ENCODE measurements at places on chromosomes 5 and 9.

GRCh38 chr9:125822160-125822559 lies 75.0 kb downstream of the PBX3 start:
- no peak for DNase-seq

DNA sequence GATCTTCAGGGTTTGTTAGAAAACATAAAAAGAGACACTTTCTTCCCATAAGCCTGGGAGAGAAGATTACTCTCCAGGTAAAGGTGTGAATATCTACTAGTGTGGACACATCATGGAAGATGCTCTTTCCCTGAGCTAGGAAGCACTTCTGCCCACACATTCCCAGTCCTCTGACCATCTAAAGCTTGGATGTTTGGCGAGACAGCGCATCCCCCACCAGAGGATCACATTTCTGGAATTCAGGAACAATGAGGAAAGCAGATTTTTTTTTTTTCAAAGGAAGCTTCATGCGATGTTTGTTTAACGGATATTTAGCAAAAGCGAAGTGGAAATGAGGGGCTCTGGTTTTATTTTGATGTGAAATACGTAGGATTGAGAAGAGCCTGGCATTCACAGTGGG lies 6.2 kb downstream of the SVEP1 start:
- no peak for DNase-seq

DNA sequence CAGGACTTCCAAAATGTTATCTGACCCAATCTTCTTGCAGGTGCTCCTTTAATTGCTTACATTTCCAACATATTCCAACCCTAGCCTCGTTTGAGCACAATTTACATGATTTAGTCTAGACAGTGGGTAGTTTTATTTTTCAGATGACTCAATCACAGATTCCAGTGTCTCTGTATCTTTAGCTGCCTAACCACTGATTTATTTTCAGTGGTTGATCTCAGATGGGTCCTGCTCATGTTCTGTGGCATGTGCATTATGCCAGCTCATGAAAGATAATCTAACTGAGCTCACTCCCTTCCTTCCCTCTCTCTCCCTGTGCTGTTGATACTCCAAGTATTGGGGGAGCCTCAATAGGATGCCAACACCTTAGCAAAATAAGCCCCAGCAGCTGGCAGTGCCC lies 106.1 kb upstream of the ICE1 start:
- DNase-seq = peak; percentile 40

GRCh38 chr5:169837686-169838085 lies 142.6 kb downstream of the INSYN2B start:
- peak; percentile 10 for DNase-seq

- DNase-seq = peak; percentile 57
Measured at GRCh38 chr5:36870399-36871040, 6.0 kb upstream of the NIPBL start.

GRCh38 chr5:22683050-22683449 lies 170.1 kb downstream of the CDH12 start:
- DNase-seq = no peak

DNA sequence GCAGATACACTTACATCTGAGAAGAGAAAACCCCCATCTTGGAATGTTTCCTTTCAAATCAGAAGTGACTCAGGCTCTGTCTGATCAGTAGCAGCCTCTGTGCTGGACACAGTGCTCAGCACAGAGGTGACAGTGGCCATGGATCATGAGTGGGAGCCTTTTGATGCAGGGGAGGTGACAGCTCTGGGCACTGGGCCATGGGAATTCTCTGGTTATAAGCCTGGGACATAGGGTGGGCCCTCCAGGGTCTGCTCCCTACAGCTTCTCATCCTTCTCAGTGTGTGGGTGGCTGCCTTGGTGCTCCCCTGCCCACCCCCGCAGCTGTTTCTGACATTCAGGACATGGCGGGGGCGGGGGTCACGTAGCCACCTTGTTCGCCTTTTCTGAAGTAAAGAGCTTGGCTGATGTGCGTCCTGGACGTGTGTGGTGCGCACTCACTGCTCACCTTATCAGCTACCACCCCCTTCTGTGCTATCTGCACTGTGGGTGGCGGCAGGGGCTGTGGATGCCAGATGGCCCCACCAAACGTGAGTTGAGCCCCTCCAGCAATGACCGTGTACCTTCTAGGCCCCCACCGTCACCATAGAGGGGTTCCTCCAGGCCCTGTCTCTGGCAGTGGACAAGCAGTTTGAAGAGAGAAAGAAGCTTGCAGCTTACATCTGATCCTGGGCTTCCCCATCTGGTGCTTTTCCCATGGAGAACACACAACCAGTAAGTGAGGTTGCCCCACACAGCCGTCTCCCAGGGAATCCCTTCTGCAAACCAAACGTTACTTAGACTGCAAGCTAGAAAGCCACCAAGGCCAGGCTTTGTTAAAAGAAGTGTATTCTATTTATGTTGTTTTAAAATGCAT lies 24.0 kb downstream of the TRIP13 start:
- no peak for DNase-seq

GRCh38 chr5:15933259-15934207 lies 246.1 kb downstream of the MARCHF11 start:
- DNase-seq = no peak

- no peak for DNase-seq
Measured at GRCh38 chr9:129343424-129344375, 165.6 kb upstream of the IER5L start.

- DNase-seq = no peak
Measured at GRCh38 chr5:95726811-95727763, 4.0 kb upstream of the RHOBTB3 start.

- no peak for DNase-seq
Measured at GRCh38 chr5:123512611-123513461, 859 bp downstream of the CSNK1G3 start.

DNA sequence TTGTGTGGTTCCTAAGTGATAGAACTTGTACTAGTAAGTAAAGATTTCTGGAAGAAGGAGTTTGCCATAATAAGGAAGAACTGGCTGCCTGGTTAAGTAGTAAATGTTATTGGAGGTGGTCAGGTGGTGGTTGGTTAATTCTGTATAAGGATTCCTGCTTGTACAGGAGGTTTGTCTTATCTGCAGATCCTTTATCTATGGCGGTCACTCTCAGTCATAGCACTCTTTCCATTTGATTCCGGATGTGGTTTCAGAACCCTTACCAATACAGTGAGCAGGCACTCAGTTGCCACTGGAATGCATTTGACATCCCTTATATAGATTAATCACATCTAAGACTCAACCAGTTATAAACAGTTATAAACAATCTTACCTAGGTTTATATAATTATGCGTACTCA lies 50.3 kb downstream of the RAD50 start:
- no peak for DNase-seq

DNA sequence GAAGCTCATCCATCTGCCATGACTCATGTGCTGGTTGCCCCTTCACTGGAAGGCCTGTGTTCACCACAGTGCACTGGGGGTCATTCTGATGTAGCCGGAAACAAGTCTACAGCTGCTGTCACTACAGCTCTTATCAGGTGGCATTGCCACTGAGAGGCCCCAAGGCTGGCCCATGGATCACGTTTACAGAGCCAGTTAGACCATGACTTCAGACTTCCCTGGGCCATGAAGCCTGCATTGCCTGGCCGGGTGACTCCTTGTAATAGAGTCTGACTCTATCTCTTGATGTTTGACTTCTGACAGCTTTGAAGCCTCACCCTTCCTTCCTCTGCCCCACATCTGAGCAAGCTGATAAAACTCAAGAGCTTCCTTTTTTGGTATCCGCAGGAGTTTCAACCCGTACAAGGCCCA lies 473.5 kb upstream of the DAP start:
- DNase-seq = no peak

DNA sequence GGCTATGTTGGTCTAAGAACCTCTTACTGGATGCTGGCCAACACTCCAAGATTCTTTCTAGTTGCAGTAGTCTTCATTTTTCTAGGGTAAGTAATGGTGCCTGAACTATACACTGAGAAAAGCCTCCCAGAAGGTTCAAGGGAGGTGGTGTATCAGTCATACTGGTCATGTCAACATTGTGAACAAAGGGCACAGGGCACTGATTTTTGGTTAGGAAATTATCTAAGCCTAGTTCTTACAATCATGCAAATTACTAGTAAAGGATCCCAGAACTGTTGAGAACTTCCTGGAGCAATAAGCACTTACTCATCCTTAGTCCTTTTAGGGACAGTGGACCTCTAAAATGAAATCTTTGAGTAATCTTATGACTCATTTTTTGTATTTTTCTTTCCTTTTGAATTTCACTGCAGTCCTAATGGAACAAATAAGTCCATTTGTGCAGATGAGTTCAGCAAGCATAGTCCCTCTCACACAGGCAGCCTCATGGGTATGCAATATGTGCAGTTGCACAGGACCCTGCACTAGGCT lies 21.1 kb upstream of the CDC42SE2 start:
- peak; percentile 95 for DNase-seq

DNA sequence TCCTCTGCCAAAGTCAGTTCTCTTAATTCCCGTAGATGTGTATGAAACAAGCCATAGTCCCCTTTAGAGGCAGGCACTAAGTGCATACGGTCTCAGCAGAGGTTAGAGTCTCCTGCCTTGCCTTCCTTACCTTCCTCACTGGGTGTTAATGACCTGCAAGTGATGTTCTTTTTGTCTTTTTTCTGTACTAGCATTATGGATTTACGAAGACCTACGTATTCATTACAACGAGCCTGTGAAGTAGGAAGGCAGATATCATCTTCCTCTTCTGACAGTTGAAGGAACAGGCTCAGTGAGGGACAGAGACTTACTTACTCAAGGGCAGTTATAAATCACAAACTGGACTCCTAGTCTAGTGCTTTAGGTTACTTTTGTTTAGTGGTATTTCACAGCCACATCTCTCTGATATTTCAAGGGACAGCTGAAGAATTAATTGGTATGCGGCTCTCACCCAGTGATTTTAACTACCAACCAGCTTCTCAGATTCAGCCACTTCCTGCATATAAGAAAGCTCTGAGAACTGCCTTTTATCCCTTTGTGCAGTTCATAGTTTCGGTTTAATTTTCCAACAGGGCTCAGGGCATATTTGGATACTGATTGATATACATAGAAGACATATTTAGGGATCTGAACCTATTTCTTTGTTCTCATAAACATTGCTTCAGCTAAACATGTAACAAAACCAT lies 85.1 kb upstream of the CKMT2 start:
- no peak for DNase-seq

DNA sequence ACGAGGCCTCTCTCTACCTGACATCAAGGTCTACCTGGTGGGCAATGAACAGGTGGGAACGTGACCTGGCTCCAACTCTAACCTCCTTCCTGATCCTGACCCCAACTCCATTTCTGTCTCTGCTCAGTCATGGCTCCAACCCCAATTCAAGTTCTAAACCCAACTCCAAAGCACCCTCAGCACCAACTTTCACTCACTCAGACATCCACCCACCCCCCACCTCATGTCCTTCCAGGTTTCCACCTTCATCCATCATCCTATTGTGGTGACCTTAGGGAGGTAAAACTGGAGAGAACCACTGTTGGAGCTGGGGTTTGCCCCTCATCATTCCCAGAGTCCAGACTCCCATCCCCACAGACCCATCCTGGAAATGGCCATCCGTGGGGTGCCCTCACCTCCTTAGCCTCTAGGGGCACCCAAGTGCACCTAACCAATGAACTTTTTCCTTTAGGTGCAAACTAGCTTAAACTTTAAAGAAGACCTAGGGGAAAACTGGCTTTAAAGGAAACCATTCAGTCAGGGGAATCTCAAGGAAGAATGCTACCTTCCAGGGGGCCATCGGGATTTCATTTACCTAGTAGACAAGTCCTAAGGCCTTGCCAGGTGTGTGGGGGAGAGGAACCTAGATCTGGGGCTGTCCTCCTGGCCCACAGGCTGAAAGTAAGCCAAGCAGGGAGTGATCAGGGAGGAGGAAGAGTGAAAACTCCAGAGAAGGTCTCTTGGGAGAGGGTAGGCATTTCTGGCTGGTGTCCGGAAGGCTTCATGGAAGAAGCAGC lies 11.3 kb downstream of the RGS14 start:
- no peak for DNase-seq

DNA sequence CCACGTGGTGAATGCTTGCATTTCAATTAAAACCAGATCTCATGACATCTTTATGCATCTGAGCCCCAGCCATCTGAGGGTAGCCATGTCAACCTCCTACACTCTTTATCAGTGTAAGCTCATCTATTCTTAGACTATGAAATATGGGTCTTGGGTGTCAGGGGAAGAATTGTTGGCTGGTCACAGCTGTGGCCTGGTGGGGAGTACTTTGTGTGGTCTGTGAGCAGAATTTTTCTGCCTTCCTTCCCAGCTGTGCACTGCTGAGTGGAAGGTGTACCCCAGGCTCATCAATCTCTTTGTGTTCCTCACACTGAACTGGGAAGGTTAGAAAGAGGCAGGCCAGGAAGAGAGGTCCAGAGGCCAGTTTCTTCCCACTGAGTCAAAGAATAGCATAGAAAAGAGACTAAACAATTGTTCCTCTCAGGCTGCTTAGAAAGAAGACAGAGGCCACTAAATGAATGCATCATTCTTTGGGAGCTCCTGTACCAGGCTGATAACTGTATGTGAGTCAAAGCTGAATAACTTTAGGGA lies 202.7 kb upstream of the RGMB start:
- peak; percentile 36 for DNase-seq

DNA sequence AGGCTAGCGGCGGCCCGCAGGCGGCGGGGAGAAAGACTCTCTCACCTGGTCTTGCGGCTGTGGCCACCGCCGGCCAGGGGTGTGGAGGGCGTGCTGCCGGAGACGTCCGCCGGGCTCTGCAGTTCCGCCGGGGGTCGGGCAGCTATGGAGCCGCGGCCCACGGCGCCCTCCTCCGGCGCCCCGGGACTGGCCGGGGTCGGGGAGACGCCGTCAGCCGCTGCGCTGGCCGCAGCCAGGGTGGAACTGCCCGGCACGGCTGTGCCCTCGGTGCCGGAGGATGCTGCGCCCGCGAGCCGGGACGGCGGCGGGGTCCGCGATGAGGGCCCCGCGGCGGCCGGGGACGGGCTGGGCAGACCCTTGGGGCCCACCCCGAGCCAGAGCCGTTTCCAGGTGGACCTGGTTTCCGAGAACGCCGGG lies 253 bp downstream of the SLC12A2 start:
- DNase-seq = no peak

GRCh38 chr9:90306158-90306557 lies 336.5 kb downstream of the DIRAS2 start:
- DNase-seq = no peak

DNA sequence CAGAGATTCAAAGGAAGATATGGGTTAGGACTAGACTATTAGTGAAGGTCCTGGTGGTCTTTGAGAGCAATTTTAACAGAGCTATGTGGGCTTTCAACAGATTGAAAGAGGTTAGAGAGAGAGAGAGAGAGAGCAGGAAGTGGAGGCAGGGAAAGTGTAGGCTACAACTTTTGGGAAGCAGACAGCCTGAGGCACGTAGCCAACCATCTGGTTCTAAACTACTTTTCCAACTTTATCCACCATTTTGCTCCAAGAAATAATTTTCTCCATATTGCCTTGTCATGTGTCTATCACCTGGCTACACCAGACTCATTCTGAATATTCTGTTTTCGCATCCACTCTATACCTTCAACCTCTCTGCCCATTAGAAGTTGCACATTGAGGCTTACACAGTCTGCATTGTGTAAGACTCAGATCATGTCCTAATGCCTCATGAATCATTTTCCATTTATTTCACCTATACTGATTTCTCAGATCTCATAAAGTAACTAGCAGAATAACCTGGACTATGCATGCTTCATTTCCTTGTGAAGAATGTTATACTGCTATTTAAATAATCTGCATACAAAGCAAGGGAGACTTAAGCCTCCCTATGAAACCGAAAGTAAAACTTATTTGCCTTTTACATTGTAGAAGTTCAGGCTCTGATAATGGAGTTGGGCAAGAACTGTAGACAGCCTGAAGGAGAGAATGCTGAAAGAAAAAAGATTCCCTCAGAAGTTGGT lies 235.6 kb downstream of the ELAVL2 start:
- no peak for DNase-seq

- DNase-seq = no peak
Measured at GRCh38 chr5:170941788-170942187, 80.0 kb downstream of the RANBP17 start.
